CD4-positive, alpha-beta T cell treated with Interleukin-2 at 100 ng/mL for 4 hours (primary cell): ENCODE measurements at places on chromosomes 11 and 22.

DNA sequence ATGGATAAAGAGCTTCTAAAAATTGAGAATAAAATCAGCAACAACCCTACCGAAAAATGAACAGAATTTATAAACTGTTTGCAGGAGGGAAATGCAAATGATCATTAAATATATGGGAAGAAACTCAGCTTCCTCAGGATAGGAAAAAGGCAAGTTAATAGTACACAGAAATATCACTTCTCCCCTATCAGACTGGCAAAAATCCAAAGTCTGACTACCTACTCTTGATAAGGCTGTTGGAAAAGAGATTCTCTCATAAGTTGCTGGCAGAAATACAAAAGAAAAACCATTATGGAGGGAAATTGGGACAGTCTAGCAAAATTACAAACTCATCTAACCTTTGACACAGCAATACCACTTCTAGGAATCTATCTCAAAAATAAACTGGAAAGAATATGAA is 100.9 kb upstream of the LDLRAD3 start:
- no peak for DNase-seq

GRCh38 chr11:14182833-14183364 is 176.1 kb downstream of the RRAS2 start:
- DNase-seq = no peak

- no peak for DNase-seq
Observed at GRCh38 chr11:33303541-33303940, 46.4 kb downstream of the HIPK3 start.

- DNase-seq = no peak
Observed at GRCh38 chr22:44372611-44373010, 59.9 kb upstream of the SHISAL1 start.

- peak; percentile 38 for DNase-seq
Observed at GRCh38 chr11:45385844-45386243, 99.7 kb upstream of the SYT13 start.

DNA sequence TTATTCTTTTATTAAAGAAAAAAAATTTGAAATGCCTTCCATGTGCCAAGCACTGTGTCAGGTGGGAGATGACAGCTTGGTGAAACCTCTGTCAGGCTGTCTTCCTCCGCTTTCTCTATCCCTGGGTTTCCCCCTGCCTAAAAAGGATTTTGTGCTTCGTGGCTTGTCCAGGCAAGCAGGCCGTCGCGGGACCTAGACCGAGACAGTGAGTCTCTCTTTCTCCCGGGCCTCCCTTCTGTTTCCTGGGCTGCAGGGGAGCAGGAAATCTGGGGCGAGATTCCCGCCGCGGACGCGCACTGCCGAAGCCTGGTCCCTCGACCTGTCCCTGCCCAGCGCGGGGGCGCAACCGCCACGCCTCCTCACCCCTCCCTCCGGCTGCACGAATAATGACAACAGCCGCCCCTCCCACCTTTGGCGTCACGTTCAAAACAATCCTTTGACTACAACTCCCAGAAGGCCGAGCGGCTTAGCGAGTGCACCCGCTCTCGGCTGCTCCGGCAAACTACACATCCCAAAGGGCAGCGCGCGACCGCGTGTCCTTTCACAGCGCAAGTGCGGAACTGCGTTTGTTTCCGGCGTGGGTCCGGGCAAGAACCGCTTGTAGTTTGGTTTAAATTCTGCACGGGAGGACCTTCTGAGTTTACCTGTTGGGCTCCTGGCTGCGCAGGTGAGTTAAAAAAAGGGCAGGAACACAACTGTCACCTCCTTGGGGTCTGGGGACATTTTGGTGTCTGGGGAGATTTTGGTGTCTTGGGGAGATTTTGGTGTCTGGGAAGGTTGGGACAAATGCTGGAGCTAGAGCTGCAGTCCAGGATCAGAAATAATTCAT is at the start of gene CLP1:
Gene CLP1 (plus strand): TSS at position 569 of the 829 bp plus-strand sequence. CDS start 1,715 bp downstream, outside the sequence.
- DNase-seq = peak; percentile 98

- DNase-seq = no peak
Observed at GRCh38 chr11:10694486-10695239, 1.1 kb upstream of the IRAG1 start.

DNA sequence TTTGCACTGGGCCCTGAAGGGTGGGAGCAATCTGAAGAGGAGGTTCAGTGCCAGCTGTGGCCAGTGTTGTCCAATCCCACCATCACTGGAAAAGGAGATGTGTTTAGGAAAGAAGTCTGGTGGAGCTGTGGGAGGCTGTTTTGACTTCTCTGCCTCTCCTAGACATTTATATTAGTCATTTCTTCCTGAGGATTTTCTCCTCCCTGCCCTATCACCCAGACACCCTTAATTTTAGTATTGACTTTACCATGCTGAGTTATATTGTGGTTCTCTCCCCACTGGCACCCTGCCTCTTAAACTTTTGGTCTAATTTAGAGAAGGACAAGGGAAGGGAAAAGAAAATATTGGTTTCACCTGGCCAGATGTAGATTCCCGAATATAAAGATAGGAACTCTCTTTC is 159.1 kb downstream of the WNT11 start:
- DNase-seq = no peak

DNA sequence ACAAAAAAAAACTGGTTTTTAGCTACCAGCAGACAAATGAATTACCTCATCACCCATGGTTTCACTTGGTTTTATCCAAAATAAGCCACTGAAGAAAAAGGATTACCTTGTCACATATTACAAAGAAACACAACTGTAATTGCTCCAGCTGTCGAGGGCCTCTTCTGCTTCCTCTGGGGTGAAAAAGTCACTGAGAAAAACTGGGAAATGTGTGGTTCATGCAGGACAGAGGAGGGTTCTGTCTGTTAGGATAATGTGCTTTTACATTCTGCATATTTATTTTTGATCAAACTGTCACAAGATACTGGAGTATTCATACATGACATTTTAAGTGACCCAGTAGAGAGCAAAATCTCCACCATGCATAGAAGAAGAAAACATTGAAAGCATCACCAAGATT is 211.7 kb downstream of the NAV2 start:
- no peak for DNase-seq

DNA sequence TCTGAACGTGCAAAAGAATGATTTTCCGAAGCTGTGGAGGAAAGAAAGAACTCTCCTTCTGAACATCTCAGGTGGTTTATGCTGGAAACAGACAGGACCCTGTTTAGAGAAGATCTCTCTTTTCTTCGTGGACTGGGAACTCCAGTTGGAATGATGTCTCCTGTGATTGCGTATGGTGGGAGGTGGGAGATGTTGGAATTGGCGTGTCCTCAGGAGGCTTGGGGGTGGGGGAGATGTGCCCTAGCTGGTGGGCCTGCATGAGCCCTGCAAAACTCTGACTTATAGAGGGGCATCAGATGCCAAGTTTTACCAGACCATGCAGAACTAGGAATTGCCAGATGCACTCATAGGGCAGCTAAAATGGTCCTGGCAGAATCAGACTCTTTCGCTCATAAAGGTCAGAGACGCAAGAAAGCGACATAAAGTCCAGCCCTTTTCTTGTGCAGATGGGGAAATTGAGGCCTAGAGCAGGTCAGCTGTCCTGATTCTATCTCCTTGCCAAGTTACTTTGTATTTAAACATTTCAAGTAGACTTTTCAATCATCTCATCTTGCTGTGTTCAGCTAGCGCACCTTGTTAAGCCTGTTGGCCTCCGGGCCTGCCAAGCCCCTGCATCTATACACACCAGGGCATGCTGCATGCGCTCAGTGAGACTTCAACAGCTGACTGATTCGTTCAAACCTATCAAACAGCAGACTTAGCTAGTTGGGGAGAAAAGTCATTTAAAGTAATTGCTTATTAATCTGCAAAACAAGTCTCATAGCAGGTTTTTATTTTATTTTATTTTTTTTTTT is 34.2 kb upstream of the EHF start:
- no peak for DNase-seq

- DNase-seq = no peak
Observed at GRCh38 chr11:82082976-82083375, 650.7 kb downstream of the FAM181B start.

- DNase-seq = peak; percentile 13
Observed at GRCh38 chr11:57249384-57250319, 12.6 kb upstream of the APLNR start.

DNA sequence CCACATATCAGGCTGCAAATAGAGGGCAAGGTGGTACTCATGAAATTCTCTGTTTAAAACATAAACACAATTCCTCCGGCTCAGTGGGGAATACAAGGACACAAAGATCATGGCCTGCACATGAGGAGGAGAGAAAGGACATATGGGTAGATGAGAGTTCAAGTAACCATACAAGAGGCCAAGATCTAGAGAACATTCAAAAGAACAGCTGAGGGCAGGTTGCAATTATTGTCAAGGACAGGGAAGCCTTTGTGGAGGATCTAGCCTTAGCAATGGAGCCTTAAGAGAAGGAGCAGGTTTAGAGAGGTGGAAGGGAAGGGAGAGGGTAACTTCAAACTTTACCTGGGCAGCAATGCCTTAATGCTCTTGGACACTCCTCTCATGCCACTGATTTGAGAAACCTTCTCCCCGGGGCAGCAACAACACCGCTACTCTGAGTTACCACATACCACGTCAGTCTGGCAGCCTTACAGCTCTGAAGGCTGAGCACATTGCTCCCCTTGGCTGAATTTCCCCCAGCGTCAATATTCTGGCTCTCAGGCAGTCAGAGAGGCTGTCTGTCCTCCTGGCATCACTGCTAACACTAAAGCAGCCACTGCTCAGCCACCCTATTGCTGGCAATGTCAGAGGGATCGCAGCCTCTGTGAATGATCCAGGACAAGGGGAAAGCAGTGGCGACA is 55.5 kb downstream of the CLPB start:
- DNase-seq = no peak

GRCh38 chr11:65381716-65382032 is 772 bp downstream of the SLC25A45 start:
- DNase-seq = no peak

GRCh38 chr11:65215441-65216076 is 33.8 kb downstream of the CAPN1 start:
- DNase-seq = no peak

GRCh38 chr11:119713359-119714040 is 15.5 kb downstream of the NECTIN1 start:
- DNase-seq = no peak

DNA sequence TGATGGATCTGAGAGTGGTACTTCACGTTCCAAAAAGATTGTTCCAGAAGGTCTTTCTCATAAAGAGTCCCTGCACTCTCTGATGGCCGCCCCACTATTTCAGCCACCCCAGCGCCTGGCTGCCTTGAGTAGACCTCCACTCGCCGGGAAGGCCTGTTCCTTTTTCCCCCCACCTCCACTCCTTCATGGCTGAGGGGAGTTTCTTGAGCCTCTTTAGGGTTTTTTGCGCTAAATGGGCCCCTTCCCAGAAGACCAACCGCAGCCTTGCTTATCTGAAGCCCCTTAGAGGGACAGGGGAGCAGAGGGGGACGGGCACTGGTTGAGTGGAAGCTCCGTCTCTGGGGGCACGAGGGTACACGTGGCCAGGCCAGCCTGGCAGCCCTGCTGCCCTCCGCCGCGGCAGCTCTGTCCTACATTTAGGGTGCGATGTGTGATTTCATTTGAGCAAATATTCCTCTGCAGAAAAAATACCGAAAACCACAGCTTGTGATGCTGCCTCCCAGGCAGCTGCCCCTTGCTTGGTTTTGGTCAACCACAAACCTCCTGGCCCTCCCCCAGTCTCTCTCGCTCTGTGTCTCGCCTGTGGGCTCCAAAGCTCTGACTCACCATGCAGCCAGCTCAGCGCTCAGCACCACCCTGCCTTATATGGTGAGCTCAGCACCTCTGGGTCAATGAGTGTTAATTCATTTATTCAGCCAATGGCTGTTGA is 88.7 kb downstream of the TP53I11 start:
- DNase-seq = peak; percentile 90

DNA sequence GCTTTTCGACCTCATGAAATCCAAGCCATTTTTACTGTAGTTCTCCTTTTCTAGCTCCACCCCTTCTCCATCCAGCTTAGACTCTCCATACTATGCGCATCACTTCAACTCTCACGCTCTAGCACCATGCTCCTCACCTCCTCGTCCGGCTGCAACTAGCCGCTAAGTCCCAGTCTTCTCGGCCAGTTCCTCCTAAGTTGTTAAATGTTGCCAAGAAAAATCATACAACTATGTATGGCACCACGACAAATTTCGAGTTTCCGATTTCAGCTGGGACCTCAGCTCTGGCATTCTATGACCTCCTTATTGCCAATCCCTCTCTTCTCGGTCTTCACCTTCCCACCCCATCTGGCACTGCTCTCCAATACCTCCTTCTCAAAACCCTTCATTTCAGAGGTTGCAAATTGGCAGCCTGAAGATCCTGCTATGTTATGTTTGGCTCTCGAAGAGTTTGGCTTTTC is 1.0 kb downstream of the ZNF70 start:
- no peak for DNase-seq

DNA sequence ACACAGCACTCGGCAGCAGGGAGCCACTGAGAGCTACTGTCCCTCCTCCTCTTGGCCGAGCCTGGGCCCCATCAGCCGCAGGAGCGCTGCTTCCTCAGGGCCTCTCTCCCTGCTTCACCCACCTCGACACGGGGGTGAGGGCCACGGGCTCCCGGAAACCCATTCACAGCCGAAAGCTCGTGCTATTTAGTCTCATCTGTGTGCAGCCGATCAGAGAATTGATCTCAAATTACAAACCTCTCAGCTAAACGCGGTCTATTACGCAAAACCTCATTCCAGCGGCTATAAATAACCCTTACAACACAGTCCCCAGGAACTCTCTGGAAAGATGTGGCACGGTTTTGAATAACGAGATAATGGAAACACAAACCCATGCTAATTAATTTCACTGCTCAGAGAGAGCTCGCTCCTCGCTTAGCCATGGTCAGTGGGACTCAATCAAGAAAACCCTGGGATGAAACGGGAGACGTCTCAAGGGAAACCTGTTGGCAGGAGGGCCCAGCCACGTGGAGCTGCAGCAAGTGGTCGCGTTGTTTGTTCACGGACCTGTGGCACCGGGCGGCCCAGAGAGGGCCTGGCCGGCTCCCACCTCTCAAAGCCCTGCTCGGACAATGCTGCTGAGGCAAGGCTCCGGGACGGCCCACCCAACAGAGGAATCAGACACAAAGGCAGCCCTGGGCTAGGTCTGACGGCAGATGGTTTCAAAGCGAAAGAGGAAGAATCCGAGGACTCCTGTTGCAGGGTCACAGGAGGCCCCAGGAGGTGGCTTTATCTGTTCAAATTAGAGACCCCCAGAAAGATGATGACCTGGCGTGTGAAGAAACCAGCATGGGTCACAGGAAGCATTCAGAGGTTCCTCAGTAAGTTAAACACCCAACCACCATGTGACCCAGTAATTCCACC is 210.5 kb downstream of the CTTN start:
- DNase-seq = no peak

DNA sequence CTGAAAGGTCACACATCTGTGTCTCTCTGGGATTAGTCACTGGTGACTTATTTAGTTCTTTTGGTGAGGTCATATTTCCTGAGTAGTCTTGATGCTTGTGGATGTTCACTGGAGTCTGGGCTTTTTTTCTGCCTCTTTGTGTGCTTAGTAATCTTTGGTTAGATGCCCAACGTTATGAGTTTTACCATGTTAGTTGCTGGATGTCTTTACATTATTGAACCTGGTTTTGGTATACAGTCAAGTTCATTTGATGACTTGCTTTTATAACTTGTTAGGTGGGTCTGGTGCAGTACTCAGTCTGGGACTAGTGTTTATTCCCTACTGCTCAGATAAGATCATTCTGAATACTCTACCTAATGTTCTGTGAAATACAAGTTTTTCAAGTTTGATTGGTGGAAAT is 26.2 kb upstream of the SLC37A2 start:
- DNase-seq = no peak

GRCh38 chr22:40829131-40829530 is 10.0 kb upstream of the SLC25A17 start:
- DNase-seq = no peak
